ENCODE measurements at places on chromosomes 7 and 10.

GRCh38 chr7:11252705-11253272 lies 279.1 kb downstream of the PHF14 start:
- no peak for DNase-seq

DNA sequence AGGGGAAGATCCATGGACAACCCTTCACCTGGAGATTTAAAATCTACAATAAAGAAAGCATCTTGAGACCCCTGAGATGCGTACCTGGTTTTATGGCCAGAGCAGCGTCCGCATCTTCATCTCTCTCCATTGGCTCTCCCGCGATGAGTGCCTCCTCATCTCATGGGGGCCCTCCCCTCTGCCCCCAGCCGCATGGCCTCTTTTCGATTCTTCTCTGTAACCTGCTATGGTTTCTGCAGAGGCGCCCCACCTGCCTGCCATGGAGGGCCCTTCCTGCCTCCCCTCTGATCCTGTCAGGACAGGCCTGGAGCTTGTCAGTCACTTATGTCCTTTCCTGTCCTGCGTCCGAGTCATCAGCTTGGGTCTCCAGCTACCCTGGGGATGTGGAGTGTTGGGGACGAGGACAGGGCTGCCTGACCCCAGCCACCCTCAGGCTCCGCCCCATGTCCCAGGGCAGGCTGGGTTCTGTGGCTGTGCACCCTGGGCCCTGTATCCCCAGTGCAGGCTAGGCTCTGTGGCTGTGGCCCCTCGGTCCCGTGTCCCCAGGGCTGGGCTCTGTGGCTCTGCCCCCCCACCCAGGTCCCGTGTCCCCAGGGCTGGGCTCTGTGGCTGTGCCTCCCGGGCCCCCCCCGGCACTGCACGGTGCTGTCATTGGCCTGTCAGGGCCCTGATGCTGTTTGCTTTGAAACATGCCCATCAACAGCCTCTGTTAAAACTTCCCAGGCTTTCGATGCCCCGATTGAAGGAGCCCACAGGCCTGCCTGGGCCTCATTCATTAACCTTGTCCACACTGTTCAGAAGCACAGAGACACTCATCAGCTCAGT lies 99.8 kb downstream of the WDR37 start:
- DNase-seq: no peak

DNA sequence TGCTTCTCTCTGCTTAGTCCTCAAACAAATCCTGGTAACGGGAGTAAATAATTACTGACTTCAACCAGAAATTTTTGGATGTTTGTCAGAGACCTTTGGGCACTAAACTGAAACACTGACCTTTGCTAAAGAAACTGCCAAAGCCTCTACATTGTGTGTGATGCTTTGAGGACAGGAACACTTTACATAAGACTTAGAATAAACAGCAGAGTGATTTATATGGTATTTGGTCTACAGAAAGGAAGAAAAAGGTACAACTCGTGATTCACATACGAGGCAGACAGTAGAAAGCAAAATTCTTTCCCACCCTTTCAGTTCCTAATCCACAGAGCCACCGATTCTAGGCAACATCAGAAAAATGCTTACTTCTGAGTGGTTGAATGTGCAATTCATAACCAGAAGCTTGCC lies 59.8 kb downstream of the SLC16A12 start:
- no peak for DNase-seq

GRCh38 chr10:3714531-3714930 lies 70.5 kb downstream of the KLF6 start:
- DNase-seq: no peak

DNA sequence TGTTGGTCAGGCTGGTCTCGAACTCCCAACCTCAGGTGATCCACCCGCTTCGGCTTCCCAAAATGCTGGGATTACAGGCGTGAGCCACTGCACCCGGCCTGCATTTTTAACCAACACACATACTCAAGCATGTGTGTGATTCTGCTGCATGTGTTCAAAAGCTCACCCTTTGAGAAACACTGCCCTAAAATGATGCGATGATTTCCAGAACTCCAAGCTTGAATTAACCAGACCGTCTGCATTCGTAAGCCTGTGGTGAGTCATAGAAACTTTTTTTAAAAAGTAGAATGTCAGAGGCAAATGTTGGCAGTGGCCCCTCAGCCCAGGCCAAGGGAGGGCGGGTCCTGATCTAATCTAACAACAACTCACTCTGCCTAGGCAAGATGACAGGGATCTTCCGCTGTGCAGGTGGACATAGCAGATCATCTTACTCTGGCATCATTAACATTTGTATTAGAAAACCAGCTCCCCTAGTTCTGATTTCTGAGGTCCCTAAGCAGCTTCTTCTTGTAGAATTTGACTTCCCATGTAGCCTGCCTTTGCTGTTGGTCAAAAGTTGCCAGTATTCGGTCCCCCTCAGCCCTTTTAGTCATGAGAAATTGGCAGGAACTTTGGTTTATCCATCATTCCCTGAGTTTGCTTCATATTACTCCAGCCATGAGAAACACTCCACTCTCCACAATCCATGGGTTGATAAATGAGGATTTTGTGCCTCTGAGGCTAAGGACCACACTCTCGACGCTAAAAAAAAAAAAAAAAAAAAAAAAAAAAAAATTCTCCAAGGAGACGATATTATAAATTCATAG lies 190.4 kb downstream of the SKIDA1 start:
- DNase-seq: no peak

DNA sequence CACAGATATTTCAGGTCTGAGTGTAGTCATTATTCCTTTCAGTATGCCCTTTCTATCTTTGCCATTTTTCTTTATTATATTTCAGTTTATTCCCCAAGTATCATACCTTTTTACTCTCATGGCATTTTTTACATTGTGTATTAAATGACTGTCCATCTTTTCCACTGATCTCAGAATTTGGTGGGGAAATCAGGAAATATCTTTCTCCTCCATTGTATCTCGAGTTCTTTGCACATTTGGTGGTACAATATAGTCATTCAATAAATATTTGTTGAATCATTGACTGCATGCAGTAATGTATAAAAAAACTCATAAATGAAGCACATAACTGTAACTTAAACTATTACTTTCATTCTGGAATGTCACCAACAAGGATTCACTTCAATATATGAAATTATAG lies 354.7 kb downstream of the HGF start:
- no peak for DNase-seq

DNA sequence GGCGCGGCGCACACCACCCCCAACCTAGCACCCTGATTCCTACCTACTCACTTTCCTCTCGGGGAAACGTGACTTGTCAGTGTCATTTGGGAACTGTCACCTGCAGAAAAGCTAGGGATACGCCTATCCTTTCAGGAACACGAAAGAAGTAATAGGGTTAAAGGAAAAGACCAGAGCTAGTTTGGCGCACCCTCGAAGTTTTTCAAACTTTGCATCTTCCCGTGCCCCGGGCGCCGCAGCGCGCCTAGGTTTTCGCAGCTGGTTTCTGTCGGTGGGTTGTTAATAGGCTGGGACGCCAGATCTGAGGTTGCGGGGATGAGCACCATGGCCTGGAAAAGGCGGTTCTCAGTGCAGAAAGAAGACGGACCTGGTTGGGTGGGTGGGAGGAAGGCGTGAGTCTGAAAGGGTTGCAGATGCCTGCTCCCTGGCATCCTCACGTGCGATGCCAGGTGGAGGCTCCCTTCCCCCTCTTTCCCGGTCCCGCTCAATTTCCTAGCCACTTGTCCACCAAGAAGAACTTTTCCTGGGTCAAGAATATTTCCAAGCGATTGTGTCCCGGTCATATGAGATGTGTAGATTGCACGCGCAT lies 568 bp upstream of the MEOX2 start:
- no peak for DNase-seq

- no peak for DNase-seq
Observed at GRCh38 chr10:88062798-88063472, 199.5 kb downstream of the PTEN start.

DNA sequence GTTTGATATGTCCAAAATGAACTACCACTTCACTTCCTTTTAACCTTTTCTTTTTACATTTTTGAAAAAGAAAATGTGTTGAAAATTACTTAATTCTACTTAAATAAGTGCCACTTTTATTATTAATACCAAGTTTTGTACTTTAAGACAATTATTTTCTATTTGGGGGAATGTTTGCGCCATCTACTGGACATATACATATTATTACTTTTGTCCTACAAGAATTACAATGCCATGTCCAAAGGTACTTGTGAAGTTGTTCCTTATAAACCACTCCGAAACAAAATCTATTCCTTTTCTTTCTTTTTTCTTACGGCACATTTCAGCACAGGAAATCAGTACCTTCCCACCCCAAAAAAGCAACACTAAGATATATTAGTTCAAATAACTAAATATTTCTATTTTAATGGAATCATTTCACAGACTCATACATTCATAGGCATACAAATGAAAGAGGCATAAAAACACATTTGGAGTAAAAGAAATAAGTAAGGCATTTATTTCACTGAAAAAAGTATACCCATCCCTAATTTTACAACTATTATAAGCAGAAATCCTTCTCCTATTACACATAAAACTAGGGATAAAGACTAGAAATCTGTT lies 169.9 kb downstream of the RNF133 start:
- DNase-seq: no peak

DNA sequence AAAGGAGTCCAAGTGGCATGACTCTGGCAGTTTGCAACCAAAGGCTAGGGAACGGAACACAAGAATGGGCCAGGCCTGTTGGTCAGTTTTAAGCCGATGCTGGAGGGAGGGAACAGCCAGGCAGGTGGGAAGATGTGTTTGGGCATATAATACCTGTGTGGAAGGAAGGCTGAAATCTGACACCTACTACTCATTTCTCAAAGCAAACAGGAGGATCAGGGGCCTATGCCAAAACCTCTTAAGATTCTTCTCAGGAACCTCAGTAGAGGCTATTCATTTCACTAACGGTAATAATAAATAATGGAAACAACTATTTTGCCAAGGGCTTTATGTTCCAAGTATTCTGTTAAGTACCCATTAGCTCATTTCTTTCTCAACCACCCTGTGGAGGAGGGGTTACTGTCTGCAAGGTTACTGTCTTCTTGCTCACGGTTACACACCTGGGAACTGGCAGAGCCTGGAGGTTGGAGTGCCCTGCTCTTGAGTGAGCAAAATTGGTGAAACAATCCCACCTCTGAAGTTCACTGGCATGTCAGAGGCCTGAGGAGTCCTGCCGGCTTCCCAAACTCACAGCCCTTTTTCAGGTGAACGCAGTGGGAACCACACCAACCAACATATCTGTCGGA lies 35.5 kb downstream of the GOT1 start:
- no peak for DNase-seq

GRCh38 chr10:79390551-79391229 lies 43.4 kb downstream of the PPIF start:
- DNase-seq: no peak

DNA sequence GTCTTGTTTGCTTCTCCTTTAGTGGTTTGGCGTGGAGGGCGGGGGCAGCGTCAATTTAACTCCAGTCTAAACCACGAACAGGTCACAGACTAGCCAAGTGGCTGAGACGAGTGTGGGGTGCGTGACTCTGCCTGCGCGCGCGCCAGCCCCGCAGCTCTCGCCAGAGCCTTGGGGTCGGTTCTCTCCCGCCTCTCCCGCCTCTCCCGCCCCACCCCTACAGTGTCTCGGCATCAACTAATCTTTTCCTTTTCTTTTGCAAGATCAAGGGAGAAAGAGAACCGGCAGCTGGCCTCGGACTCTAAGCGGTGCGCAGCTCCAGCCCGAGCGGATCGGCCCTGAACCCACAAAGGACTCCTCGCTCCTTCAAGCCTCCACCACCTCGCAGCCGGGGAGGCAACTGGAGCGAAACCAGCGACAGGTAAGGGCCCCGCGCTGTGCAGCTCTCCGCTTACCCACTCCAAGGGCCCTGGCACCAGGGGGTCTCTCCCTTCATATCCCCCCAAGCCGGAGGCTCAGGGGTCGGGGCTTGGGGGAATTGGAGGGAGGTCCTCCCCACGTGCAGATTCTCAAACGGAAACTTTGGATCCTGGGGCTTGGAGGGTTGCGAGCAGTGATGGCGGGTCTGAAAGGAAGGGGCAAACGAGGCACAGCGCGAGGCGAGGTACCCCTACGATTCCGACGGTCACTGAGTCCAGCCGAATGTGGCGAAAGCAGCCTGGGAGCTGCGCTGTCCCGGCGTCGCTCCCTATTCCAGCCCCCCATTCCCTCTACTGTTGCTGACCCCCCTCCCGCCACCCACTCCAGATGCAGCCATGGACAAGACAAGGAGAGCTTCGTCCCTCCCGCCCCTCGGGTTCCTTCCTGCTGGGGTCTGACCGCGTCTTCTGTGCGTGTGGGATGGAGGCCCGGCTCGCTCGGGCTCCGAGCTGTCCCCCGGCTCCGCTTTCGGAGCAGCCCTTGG lies 829 bp downstream of the CHRM2 start:
- no peak for DNase-seq

DNA sequence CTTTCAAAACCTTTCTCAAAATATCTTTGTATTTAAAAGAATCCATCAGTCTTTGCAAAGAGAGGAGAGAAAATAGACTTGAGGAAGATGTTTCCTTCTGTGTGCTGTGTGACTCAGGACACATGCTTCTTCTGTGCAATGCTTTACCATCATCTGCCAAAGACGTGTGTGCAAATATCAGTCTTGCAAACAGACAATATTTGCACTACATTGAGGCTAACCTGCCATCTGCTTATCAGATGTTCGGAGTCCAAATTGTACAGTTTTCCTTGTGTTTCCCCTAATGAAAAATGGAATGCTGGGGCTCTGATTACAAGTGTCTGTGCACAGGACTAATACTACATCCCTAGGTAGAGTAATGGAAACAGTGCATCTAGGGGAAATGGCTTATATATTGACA lies 353.1 kb upstream of the LRRTM3 start:
- no peak for DNase-seq

GRCh38 chr10:50885097-50885859 lies at the start of gene A1CF:
Gene A1CF, minus strand, starts transcription at chr10:50885627. Its CDS starts 25,687 bp downstream, at chr10:50859940.
- peak; percentile 20 for DNase-seq

DNA sequence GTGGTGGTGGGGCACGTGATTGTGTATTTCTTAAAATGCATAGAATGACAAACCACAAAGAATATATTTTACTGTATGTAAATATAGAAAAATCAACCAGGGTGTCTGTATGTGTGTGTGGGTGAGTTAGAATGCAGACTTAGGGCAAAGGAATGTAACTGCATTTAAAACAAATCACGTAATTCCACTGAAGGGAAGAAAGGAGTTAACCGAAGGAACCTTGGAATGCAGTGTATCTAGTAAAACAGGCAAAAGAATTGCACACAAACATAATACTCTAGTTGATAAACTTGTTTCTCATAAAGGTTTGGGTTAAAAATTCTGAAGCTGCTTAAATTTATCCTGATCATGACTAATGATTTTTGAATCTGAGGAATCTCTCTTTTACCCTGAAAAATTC lies 134.9 kb downstream of the ADRA2A start:
- DNase-seq: no peak

DNA sequence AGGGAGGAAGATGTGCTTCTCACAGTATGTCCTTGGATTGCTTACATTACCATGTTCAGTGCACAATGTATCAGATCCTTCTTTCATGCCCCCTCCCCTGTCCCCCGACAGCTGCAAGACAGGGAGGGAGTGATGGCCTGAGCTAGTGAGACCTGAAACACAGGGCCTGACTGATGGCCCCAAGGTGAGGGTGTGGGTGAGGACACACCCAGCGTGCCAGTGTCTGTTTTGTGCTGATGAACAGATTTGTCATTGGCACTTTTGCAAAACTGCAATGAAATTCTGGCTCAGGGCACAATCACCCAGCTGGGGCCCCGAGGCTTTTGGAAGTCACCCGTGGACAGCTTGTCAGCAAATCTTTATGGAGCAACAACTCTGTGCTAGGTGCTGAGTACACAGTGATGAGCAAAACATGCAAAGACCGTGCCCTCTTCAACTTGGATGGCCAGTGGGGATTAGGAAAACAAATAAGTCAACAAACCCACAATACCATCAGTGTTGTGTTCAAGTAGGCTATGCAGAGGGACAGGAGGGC lies 59.4 kb upstream of the EMX2 start:
- DNase-seq: no peak

Measured in HuH-7.5 (cell line).